ENCODE measurements at places on chromosomes 11 and 22.

DNA sequence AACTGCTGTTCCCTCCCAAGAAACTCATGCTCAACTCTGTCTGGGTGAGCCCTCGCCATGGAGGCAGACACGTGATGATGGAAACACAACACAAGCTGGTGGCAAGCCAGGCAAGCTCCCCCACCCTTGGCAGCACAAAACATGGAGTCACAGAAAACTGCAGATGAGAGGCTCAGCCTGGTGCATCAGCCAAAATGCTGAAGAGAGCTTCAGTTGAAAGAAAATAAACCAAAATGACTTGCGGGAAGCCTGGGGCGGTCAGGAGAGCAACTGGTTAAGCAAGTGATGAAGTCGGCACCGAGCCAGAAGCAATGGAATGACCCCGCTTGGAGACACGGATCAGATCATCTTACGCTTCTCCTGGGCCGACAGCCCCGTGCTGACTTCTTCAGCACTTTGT is 68.3 kb downstream of the C11orf58 start:
- H3K27me3 ChIP-seq = no peaks in the 10 kb centered on the region
- H3K4me3 ChIP-seq = no peak overlapping the region
- H3K4me1 ChIP-seq = peaks cover 2% of the 10 kb centered on the region
- H3K27ac ChIP-seq = no peak overlapping the region
- no peaks in the 10 kb centered on the region for H3K36me3 ChIP-seq

DNA sequence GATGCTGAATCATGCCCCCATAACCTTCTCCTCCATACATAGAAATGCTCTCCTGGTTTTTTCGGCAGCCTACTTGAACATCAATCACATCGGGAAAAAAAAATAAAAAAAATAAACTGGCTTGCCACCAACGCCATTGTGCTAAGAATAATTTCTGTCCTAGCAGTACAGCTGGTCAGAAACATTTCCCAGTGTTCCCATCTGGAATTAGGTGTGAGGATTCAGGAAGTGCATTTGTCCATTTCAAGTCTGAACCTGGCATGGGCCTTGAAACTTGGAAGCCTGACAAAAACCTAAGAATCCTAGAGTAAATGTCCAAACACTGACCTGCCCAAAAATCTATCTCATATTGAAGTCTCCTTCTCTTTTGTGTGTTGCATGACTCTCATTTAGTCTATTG is 16.6 kb upstream of the NAV2 start:
- DNase-seq = no peak
- no peak overlapping the region for H3K27ac ChIP-seq
- no peaks in the 10 kb centered on the region for H3K36me3 ChIP-seq
- H3K4me1 ChIP-seq = no peaks in the 10 kb centered on the region
- no peak overlapping the region for H3K4me3 ChIP-seq
- H3K27me3 ChIP-seq = peaks cover 14% of the 10 kb centered on the region

DNA sequence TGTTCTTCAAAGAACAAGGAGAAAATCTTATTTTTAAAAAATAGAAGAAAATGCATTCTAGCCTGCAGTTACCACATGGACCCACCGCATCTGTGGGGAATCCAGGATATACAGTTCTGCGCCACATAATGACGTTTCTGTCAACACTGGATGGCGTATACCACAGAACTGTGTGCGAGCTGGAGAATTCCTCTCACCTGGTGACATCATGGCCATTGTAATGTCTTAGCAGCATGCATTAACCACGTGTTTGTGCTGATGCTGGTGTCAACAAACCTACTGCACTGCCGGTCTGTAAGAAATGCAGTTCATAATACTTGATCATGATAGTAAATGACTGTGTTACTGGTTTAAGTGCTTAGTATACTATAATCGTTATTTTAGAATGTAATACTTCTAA is 174.7 kb downstream of the TBC1D22A start:
- H3K4me3 ChIP-seq = no peak overlapping the region
- peaks cover 17% of the 10 kb centered on the region for H3K36me3 ChIP-seq
- H3K27ac ChIP-seq = no peak overlapping the region

- H3K27me3 ChIP-seq = no peaks in the 10 kb centered on the region
- no peak overlapping the region for H3K27ac ChIP-seq
- H3K36me3 ChIP-seq = no peaks in the 10 kb centered on the region
- peak; percentile 77 for DNase-seq
These were observed 2.8 kb downstream of the CHADL start for GRCh38 chr22:41237707-41238569.

DNA sequence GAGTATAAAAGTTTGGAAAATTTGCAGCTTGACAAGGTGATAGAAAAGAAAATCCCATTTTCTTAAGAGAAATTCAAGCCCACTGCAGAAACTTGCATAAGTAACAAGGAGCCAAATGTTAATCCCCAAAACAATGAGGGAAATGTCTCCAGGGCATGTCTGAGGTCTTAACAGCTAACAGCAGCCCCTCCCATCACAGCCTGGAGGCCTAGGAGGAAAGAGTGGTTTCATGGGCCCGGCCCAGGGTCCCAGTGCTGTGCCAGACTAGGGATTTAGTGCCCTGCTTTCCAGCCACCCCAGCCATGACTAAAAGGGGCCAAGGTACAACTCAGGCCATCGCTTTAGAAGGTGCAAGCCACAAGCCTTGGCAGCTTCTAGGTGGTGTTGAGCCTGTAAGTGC is 123.7 kb upstream of the TRPC6 start:
- H3K36me3 ChIP-seq = no peaks in the 10 kb centered on the region
- no peak for DNase-seq
- no peak overlapping the region for H3K27ac ChIP-seq
- no peaks in the 10 kb centered on the region for H3K4me1 ChIP-seq
- H3K4me3 ChIP-seq = no peak overlapping the region
- peaks cover 2% of the 10 kb centered on the region for H3K27me3 ChIP-seq

DNA sequence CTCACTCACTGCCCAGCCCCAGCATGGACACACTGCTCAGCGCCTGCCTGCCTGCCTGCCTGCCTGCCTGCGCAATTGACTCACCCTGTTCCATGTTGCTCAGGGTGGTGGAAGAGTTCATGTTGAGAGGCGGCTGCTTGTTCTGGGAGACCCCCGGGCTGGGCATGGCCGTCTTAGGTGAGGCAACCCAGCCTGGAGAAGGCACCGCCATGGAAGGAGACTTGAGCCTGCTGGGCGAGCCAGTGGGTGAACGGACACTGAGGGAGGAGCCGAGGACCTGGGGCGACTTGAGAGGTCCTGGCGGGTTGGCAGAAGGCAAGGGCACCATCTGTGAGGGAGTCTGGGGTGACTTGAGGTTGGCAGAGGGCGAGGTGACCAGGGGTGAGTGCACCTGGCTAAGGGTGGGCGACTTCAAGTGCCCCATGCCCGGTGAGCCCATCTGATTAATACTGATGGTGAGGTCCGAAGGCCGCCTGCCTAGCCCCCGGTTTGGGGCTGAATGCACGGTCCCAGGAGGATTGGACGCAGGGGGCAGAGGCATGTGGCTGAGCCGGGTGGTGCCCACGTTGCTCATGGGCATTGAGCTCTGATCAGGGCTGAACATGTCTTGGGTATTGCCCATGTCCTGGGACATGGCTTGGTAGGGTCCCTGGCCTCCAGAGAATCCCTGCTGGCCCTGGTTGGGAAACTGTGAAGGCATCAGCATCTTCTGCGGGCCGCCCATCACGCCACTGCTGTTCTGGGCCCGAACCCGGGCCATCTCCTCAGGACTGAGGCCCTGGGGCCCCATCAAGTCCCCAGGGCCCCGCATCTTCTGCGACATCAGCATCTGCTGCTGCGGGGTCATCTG is 17.1 kb downstream of the CXCR5 start:
- H3K4me3 ChIP-seq = no peak overlapping the region
- H3K36me3 ChIP-seq = peaks cover 13% of the 10 kb centered on the region
- H3K27me3 ChIP-seq = no peaks in the 10 kb centered on the region
- DNase-seq = no peak

Data from memory B cell (primary cell).